Hematopoietic multipotent progenitor cell treated with erythropoietin and hydrocortisone succinate and interleukin-3 and kit ligand, for 4 days (in vitro differentiated cells): ENCODE measurements at places on chromosomes 12 and 14.
A peak's percentile ranks its signal among the peaks of the same experiment; 100 is the strongest.

DNA sequence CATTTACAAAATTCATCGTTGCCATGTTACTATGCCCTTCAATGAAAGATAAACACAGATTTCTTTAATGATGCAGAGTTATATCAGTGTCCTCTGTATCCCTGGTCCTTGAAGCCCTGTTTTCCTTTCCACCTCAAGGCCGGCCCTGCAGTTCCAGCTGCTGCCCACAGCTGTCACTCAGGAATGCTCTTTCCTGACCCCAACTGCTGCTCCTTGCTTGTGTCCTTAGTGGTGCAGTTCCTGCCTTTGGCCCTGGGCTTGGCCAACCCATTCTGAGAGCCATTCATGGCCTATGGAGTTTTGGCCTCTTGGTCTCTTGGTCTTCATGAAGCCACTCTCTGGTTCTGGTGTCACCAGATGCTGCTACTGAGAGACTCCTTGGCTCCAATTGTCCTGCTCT lies 93.1 kb downstream of the GAS2L3 start:
- no peak for DNase-seq

DNA sequence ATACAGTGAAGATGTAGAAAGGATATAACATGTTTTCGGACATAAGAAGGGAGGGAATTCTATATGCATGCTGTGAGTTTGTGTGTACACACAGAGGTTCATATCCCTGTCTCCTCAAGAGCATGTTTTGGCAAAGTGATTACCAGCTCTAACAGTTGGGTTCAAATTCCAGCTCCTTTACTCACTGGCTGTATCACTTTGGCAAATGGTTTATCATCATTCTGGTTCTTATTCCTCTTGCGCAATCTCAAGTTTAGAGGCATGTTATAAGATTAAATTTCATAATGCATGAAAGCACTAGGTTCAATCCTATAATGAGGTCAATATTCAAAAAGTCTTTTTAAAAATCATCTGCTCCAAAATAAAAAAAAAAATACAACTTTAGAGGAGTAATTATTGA lies 107.7 kb upstream of the LRFN5 start:
- DNase-seq, result no peak

DNA sequence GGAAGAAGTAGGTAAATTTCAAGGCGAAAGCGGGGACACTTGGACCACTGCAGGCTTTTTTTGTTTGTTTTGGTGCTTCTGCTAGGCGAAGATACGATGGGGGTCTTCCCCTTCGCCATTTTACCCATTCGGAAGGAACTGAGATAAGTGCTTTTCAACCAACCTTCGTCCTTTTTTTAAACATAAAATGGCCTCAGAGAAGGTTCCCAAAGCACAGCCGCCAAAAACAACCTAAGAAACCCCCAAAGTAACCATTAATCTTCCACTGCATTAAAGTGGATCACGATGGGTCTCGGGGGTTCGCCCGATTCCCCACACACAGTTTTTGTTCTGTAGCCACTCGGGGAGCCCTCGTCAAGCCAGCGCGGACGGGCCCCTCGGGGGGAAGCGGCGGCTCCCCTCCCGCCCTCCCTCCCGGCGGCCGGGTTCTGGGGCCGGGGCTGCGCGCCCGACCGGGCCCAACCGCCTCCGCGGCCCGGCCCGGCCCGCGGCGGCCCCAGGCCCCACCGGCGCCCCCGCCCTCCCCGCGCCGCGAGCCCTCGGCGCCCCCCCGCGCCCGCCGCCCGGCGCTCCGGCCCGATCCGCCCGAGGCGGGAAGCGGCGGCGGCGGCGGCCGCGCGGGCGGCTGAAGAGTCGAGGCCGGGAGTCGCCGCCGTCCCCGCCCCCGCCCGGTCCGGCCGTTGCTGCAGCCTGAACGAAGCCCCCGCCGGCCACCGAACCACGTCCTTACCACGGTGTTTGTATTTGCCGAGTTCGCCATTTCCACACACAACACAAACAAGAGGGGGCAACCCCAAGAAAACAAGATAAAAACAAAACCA lies 790 bp downstream of the GTF2A1 start:
- peak; percentile 76 for DNase-seq

DNA sequence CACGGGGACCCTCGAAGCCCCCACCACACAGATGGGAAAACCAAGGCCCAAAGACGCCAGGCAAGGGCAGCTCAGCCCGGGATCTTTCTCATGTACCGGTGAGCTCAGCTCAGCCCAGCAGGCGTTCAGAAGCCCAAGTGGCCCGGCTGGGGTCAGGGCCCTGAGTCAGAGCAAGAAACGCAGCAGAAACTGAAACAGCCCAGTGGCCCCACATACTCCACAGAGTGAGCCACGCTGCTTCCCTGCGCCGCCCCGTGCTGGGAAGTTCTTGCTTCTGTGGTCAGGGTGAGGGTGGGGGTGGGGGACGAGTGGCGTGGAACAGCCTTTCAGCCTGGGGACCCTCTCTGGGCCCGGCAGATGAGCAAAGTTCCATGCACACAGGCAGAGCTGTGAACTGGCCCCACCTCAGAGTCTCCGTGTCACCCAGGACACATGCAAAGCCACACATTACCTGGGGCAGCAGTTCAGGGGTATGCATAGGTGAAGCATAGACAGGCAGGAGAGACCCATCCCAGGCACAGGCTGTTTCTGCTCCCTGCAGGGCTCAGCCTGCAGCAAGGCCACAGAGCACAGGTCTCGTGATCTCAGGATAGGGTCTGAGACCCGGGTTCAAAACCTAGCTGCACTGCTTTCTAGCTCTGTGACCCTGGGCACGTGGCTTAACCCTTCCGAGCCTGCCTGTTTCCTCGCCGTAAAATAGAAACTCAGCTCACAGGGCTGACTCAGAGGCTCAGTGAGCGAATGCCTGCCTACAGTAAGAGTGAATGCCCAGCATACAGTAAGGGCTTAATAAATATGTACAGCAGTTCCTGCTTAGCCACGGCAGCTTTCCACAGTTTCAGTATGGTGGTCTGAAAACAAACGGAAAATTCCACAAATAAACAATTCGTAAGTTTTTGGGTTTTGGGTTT lies 21.6 kb downstream of the NCOR2 start:
- peak; percentile 69 for DNase-seq

GRCh38 chr14:89182326-89182725 lies 234.7 kb downstream of the FOXN3 start:
- DNase-seq, result peak; percentile 34

DNA sequence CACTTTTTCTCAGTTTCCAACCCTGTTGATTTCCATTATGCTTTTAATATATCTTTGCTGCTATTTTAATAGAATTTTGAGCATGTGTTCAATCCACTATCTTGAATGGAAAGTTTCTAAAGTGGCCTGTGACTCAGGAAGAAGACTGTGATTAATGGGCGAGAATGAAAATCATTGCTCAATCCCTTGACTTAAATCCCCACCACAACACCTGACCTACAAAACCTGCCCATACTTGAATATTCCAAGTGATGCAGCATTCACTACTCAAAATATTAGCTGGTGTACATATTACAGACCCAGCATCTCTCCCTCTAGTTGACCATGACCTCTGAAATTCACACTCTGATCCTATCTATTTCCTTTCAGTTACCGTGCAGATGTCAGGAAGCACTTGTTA lies 1.3 kb upstream of the OAS3 start:
- DNase-seq, result no peak

- DNase-seq, result peak; percentile 55
Measured at GRCh38 chr12:101490286-101490920, 15.3 kb downstream of the SPIC start.

DNA sequence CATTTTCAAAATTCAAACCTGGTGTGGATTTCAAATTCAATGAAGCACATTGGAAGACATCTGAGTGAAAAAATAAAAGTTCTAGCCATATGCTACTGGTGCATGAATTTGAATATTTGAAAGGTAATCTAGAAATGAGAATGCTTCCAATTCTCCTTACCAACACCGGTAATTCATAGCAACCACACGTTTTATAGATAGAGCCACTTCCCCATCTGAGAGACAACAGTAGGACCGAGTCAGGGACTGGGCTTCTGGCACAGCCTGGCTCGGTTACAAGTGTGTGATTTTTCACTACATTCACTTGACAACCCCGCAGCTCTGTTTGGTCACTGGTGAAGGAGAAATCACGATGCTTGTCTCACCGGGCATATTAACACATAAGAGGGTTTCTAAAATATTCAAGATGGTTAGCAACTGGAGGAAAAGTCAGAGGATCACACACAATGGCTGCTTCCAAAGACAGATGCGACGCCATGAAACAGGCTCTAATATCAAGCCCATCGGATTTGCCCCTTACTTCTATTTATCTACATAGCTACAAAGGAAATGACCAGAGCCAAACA lies 86.5 kb upstream of the FOXN3 start:
- DNase-seq, result peak; percentile 44

DNA sequence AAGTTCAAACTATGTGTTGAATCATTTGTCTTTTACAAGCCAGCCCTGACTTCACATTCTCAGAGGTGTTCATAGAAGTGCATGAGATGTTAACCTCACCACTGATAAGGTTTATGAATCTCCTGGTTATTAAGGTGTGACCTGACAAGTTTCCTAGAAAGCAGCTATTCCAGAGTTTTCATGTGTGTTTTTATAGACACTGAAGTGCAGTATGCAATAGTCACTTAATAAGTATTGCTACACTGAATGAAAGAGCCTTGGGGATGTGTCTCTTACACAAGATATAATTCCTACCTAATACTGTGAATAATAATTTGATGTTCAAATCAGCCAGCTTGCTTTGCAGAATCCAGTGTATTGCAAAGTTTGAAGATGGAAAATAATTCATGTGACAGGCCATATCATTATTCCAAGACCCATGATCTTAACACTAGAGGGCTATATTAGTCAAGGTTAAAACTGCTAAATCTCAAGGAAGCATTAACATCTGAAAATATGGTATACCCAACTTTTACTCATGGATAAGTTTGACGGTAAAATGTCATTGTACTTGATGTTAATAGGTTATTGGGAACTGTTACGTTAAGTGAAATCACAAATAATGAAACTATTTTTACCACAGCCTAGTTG lies 13.0 kb downstream of the SLC25A3 start:
- DNase-seq, result peak; percentile 56

DNA sequence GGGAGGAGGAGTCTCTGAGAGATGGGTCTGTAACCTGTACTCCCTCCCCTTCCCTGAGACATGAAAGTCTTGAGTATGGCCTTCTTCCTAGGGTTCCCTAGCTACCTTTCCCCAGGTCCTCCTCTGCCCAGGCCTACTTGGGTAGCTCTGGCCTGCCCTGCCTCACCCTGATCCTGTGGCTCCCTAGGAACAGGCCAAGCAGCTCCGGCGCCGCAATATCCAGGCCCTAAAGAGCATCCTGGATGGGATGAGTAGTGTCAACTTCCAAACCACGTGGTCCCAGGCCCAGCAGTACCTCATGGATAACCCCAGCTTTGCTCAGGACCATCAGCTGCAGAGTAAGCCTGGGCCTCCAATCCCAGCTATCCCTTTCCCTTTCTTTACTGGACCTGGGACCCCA lies 12.3 kb downstream of the PRPF40B start:
- DNase-seq, result no peak
